Breast epithelium (tissue), 4 donors: ENCODE measurements at places on chromosomes 7 and 10. TPM values are rescaled to one million over a fixed set of nuclear protein-coding genes. Genes with fewer than 3 reads are reported as not detected.

DNA sequence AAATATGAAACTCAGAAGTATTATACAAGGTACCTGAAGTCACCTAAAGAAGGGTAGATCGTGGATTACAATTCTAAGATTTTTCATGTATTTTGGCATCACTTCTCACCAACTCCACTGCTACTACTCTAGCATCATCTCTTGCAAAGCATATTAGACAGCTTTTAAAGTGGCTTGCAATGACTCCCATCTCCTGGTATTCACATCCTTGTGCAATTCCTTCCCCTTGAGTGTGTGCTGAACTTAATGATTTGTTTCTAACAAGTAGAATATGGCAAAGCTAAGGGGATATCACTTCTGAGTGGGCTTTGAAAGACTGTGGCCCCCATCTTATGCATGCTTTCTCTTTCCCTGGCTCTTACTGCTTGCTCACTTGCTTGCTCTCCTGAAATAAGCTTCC lies 280.2 kb downstream of the SNX13 start:
- H3K27me3 ChIP-seq: no peaks in the 10 kb centered on the region
- DNase-seq: no peak
- no peak overlapping the region for H3K4me3 ChIP-seq
- no peak overlapping the region for H3K27ac ChIP-seq

GRCh38 chr7:47799524-47799923 lies 148.7 kb downstream of the PKD1L1 start:
- no peaks in the 10 kb centered on the region for H3K36me3 ChIP-seq
- H3K27me3 ChIP-seq: no peaks in the 10 kb centered on the region
- H3K4me1 ChIP-seq: no peaks in the 10 kb centered on the region
- H3K27ac ChIP-seq: no peak overlapping the region

DNA sequence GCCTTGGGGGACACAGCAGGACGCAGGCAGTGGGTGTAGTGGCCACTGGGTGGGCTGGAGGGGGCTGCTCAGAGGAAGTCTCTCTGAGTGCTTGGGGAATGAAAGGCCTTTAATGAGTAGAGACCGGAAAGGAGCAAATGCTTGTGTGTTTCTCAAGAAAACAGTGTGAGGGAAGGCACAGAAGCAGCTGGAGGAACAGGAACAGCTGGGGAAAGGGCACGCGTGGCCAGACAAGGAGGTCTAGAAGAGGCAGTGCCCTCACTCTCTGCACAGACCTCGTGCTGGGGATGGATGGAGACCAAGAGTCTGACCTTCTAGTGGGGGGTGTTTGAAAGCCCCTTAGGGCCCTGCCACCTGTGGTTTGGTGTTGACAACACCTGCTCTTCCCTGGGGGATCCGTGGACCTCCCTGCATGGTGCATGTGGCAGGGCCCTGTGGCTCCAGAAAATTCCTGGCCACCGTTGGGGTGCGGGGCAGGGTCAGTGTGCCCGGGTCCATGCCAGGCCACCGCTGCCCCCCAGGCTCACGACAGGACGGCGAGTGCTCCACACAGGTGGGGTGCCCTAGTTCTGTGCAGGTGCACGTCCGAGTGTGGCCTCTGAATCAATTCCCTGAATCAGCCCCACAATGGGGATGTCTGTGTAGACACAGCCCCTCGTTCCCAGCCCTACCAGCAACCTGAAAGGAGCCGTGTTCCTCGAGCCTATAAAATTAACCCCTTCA lies 25.9 kb upstream of the FAM20C start:
- H3K36me3 ChIP-seq: no peaks in the 10 kb centered on the region
- no peak overlapping the region for H3K27ac ChIP-seq

DNA sequence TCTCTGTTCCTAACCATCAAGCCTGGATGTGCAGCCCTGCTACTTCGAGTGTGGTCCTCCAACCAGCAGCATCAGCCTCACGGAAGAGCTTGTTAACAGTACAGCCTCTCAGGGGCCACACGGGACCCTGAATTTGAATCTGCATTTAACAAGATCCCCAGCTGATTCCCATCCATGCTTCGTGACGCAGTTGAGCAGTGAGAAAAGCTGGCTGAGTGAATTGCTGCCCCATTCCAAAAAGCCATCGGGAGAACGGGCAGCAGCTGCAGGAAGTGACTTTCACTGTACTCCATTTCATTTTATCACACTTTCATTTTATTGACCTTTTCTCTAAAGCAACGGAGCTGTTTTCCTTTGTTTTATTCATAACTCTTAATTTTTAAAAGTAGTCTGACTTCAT lies 22.5 kb downstream of the FAM171A1 start:
- no peaks in the 10 kb centered on the region for H3K36me3 ChIP-seq
- peak overlapping the region; percentile 29 for H3K4me3 ChIP-seq
- no peaks in the 10 kb centered on the region for H3K27me3 ChIP-seq
- H3K4me1 ChIP-seq: no peaks in the 10 kb centered on the region

- no peak overlapping the region for H3K27ac ChIP-seq
- H3K36me3 ChIP-seq: no peaks in the 10 kb centered on the region
Observed at GRCh38 chr7:120793213-120793936, 64.6 kb downstream of the TSPAN12 start.

DNA sequence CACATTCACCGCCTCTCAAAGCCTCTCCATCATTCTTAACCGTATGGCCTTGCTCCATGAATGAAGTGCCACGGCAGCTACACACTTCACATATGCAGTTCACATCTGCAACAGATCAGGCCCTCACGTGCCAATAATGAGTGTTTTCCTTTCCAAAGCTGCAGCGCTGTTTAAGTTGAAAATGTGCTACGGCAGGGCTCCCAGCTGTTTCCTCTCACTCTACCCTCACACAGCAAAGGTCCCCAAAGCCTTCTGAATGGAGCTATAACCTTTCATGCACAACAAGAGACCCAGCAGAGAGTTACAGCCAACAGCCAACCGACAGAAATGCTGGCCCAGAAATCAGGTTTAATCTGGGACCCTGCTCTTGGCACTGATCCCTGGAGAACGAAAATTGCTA lies 236.1 kb downstream of the ELMO1 start:
- H3K4me1 ChIP-seq: peaks cover 4% of the 10 kb centered on the region
- no peak overlapping the region for H3K27ac ChIP-seq
- no peak for DNase-seq
- no peak overlapping the region for H3K4me3 ChIP-seq
- H3K27me3 ChIP-seq: no peaks in the 10 kb centered on the region

DNA sequence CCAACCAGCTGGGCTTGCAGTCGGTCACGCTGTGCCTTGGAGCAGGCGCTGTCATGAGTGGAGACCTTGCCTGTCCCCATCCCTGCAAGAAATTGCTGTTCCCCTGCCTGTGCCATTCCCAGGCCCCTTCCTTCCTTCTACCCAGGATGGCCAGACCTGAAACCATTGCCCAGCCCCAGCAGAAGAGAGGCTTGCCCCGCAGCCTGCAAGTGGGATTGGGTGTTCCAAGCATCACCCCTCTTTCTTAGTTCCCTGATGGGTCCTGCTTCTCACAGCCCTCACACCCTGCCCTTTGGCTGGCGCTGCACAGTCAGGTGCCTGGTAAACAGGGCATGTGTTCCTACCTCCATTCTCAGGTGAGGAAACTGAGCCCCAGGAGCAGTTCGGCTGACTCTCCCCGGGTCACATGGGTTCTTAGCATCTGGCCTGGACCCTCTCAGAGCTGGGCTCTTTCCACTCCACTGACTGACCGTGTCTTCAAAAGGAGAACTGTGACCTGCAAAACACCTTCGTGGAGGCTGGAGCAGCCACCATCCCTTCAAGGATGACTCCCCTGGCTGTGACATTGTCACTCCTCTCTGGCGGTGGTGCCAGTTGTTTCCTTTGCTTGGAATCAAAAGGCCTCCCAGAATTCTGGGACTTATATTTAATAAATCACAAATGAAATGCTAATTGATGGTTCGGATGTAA lies 41.9 kb upstream of the PDCD4 start:
- H3K36me3 ChIP-seq: no peaks in the 10 kb centered on the region
- H3K27ac ChIP-seq: no peak overlapping the region
- no peaks in the 10 kb centered on the region for H3K27me3 ChIP-seq

GRCh38 chr10:3068201-3068967 lies 1.0 kb downstream of the PFKP start:
- H3K4me3 ChIP-seq: peak overlapping the region; percentile 83
- DNase-seq: peak; percentile 39
- peak overlapping the region; percentile 77 for H3K27ac ChIP-seq
- H3K36me3 ChIP-seq: no peaks in the 10 kb centered on the region
- H3K4me1 ChIP-seq: no peaks in the 10 kb centered on the region

- DNase-seq: no peak
- H3K27me3 ChIP-seq: no peaks in the 10 kb centered on the region
- no peak overlapping the region for H3K27ac ChIP-seq
- no peak overlapping the region for H3K4me3 ChIP-seq
- H3K36me3 ChIP-seq: no peaks in the 10 kb centered on the region
Observed at GRCh38 chr7:103689255-103689654, 243.2 kb upstream of the SLC26A5 start.

DNA sequence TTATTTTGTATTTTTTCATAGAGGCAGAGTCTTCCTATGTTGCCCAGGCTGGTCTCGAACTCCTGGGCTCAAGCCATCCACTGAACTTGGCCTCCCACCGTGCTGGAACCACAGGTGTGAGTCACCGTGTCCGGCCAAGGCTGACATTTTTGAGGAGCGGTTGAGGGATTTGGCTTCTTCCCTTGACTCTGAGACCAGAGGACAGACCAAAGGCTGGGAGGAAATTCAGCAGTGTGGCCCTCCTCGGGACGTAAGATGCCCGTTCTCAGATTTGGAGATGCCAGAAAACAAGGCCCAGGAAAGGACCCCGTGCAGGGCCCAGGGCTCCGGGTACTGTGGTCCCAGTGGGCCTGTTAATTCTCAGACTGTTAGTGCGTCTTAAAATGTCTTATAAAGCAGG lies 146.2 kb downstream of the WDR37 start:
- DNase-seq: no peak
- H3K27me3 ChIP-seq: peaks cover 11% of the 10 kb centered on the region
- H3K4me1 ChIP-seq: no peaks in the 10 kb centered on the region
- no peak overlapping the region for H3K4me3 ChIP-seq
- no peaks in the 10 kb centered on the region for H3K36me3 ChIP-seq

- no peak overlapping the region for H3K27ac ChIP-seq
- no peaks in the 10 kb centered on the region for H3K36me3 ChIP-seq
- H3K4me1 ChIP-seq: no peaks in the 10 kb centered on the region
- H3K27me3 ChIP-seq: no peaks in the 10 kb centered on the region
Observed at GRCh38 chr7:30575910-30576309, 18.8 kb upstream of the GARS1 start.

GRCh38 chr10:80196950-80197315 lies 8.4 kb downstream of the ANXA11 start:
- no peaks in the 10 kb centered on the region for H3K27me3 ChIP-seq
- no peaks in the 10 kb centered on the region for H3K36me3 ChIP-seq
- no peaks in the 10 kb centered on the region for H3K4me1 ChIP-seq
- H3K27ac ChIP-seq: peak overlapping the region; percentile 93
- no peak overlapping the region for H3K4me3 ChIP-seq

DNA sequence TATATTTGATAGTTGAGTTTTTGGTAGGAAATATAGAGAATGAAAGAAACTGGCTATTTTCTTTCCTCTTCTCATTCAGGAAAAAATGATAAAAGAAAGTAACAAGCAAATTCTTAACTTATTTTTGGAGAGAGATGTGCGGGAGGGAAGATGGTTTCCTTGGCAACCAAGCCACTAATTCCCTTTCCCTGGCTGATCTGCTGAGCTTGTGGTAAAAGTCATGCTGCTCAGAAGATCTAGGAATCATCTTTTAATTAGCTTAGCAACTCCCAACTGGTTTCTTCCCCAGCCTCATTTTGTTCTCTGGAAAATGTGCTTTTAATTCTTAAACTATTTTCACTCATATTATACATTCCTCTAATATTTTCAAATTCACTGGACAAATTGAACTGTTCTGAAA lies 11.8 kb downstream of the UROS start:
- no peaks in the 10 kb centered on the region for H3K36me3 ChIP-seq
- H3K27me3 ChIP-seq: no peaks in the 10 kb centered on the region
- H3K4me1 ChIP-seq: no peaks in the 10 kb centered on the region

- H3K4me1 ChIP-seq: no peaks in the 10 kb centered on the region
- H3K27me3 ChIP-seq: no peaks in the 10 kb centered on the region
- no peaks in the 10 kb centered on the region for H3K36me3 ChIP-seq
- H3K4me3 ChIP-seq: no peak overlapping the region
- no peak overlapping the region for H3K27ac ChIP-seq
- DNase-seq: no peak
Observed at GRCh38 chr7:113806633-113807327, 112.0 kb downstream of the PPP1R3A start.

DNA sequence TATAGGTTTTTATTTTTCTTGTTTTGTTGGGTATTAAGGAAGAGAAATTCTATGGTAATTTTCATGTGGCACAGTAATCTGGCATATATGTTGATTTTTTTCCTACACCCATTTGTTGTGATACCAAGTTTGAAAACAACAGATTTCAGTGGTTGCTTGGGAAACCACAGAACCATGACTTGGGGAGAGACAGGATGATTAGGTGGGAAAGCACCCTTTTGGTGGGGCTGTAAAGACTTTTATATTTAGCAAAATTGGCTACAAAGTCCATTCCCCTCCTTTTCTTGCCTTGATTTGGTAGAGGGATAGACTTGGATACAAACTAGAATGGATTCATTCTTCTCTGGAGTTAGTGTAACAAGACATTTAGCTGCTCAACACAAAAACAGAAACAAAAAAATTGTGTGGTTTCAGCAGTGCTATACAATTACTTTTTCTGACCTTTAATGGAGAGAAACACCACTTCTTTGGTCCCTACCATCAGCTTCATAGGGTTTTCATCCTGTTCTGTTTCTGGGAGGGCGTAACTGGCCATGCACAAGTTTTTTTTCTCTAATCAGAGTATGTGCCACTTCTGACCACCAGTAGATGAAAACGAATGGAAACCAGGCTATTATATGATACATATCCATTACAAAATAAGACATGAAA lies 52.7 kb downstream of the FIGNL1 start:
- H3K36me3 ChIP-seq: no peaks in the 10 kb centered on the region
- H3K4me1 ChIP-seq: no peaks in the 10 kb centered on the region
- no peak overlapping the region for H3K27ac ChIP-seq
- DNase-seq: no peak
- no peak overlapping the region for H3K4me3 ChIP-seq

DNA sequence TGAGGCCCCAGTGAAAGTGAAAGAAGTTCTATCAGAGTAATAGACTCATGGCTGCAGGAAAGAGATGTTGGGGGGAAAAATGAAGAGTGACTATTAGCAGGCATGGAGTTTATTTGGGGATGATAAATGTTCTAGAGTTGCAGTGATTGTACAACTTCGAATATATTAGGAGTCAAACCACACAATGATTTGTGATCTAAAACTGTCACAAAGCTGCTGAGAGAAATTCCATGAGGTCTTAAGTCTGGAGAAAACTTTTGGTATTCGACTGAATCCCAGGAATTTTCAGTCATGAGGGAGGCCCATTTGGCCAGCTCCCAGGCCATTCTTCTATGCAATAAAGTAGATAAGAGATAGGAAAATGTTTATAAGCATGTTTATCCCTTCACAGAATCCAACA lies 55.9 kb upstream of the UNC5B start:
- H3K27me3 ChIP-seq: no peaks in the 10 kb centered on the region
- no peak overlapping the region for H3K27ac ChIP-seq
- no peak overlapping the region for H3K4me3 ChIP-seq
- H3K4me1 ChIP-seq: no peaks in the 10 kb centered on the region

MMP21 gene
- 0.59 TPM for total RNA-seq

ATRNL1 gene
- 2.9 TPM for total RNA-seq

HOXA3 gene
- total RNA-seq: 4.6 TPM

PTPRN2 gene
- 2.2 TPM for total RNA-seq

SRGN gene
- 114 TPM for total RNA-seq

UMAD1 gene
- 17.7 TPM for total RNA-seq
